Activated gamma-delta T cell treated with anti-CD3 and anti-CD28 coated beads, Interleukin-2, amount 50 U/mL, for 16 hours (primary cell): ENCODE measurements at places on chromosomes 11 and 22.

DNA sequence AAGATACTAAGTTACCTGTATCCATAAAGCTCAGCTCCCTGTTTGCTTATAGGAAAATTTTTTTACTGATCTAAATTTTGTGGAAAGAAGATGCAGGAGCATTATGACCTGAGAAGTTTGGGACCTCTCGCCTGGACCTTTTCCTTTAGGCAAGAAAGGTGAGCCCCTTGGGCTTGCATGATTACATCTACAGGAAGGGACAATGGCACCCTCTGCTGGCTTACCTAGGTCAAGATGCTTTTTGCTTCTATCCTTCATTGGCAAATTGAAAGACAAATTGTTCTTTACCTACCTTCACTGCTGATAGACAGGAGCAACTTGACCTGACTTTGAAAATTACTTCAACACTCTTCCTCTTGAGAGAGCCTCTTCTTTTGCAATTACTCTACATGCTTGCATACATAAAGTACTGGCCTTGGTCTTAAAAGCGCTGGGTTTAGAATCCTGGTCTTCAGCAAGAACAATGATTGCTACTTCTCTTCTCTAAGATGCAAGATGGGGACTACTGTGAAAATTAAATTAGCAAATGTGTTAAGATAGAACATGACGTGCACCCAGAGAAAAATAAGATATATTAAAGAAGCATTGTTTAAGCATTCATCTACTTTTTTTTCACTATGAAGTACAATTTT lies 147.2 kb downstream of the TRPC6 start:
- DNase-seq, result no peak

DNA sequence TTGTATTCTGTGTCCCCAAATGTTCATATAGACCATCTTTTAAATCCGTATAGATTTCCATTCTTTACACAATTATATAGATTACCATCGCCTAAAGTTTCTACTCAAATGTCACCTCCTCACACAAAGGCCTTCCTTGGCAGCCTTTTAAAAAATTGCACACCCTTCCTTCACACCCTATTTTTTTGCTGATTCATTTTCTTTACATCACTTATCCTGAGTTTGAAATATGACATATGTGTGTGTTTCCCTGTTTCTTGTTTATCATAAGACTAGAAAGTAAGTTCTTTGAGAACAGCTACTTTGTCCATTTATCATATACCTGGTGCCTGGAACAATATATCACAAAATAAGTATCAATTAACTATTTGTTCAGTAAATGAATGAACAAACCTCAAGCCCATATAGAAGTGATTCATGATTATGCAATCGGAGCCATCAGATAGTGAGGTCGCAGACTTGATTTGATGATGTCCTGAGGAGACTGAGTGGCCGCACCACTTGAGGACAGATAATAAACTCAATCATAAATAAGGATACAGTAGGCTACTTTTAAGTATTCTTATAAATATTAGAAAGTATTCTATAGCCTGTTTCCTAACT lies 327.4 kb upstream of the ZC3H12C start:
- DNase-seq, result no peak

DNA sequence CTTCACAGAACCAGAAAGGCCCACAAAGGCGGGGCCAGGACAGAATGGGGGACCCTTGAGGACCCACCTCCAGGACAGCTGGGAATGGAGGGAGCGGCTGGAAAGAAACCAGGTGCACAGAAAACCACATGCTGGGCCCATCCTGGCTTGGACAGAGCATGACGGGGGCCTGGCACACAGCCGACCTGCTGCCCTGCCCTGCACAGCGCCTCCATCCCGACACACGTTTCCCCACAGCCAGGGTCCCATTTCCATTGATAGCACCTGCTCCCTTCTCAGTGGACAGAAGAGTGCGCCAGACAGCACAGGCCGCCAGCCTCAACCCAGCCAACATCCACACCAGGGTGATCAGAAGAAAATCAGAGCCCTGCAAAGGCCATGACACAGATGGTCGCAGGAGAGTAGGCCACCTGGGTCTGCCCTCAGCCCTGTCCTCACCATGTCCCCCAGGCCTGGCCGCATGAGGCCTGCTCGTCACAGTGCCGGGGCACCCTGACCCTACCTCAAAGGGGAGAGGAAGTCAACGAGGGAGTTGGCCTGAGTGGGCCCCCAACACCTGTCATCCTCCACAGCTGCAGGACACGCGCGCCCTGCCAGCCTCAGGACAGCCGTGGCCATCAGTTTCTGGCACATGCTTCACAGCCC lies 28.1 kb downstream of the BRD1 start:
- no peak for DNase-seq

DNA sequence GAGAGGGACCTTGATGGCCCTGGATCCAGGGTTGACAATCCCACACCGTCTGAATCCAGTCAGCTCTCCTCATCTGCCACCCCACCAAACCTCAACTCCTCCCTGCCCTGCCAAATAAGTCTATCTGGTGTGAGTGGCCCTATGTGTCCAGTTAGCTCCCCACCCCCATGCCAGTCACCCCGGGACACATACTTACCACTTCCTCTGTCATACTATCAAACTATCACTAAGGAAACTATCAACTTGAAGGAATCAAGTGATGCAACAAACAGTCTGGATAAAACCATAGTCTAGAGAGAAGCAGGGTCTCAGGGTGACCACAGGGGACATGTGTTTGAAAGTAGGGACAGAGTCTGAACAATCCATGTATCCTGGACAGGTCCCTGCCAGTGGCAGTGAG lies 13.2 kb upstream of the CSF2RB start:
- DNase-seq, result no peak

GRCh38 chr22:29346659-29347058 lies 31.2 kb upstream of the RASL10A start:
- no peak for DNase-seq

DNA sequence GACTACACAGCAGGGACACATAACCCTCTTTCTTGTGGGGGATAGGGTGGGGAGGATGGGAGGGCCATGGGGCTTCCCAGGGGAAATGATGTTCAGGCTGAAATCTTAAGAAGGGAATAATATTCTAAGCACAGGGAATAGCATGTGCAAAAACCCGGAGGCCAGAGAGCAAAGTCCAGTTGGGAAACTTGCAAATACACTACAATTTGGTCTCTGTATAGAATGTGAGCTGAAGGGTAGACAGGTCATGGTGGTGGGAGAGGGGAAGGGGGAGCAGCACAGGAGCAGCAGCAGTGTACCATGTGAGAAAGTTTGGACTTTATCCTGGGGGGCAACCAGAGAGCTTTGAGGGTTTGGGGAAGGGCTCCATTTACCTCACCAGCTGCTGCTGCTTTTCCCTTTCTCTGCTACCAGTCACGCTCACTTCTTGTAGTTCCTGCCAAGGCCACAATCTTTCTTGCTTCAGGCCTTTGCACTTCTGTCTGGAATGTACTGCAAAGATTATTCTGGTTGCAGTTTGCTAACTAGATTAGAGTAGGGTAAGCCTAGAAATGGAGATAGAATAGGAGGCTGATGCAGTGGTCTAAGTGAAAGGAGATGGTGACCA lies 43.0 kb downstream of the KREMEN1 start:
- DNase-seq, result no peak

DNA sequence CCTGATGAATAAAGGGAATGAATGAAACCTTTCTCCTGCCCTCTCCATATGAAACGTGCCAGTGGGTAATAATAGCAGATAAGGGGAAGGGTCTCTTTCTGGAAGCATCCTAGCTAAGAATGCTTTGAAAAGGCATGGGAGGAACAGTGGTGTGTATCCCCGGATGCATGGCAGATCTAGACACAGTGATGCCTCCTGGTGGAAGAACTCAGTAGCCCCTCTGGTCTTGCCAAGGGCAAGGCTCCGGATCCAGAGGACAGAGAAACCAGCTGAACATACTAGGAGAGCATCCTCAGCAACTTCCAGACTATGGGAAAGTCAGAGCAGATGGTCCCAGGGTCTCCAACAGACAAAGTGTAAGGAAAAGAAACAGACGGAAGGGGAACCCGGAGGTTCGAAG lies 6.4 kb downstream of the BAIAP2L2 start:
- no peak for DNase-seq

DNA sequence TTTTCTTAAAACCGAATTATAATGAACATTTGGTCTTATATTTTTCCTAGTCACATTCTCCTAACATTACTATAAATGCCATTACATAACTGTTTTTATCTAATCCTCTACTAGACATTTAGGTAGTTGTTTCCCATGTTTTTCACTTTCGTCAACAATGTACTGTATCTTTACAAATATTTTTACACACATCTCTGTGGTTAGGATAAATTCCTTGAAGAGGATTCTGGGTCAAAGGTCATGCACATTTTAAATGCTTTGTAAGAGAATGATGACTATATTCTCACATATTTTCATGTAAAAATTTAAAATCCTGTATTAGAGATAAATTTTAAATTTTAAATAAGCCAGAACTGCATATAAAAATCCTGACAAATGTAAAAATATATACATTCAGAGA lies 61.3 kb upstream of the CLNS1A start:
- no peak for DNase-seq

DNA sequence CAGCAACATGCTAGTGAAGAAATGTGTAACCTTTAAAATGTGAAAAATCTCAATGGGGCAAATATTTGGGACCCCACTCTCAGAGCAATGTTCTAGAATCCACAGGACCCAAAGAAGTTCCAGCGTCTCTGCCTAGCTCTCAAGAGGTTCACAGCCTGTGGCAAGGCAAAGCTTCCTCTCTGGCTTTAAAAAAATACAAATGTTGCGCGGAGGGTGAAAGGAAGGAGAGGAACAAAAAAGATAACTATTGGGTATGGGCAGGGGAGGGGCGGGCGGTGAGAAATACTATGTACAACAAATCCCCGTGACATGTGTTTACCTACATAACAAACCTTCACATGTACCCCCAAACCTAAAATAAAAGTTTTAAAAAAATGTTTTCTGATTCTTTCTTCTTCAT lies 53.6 kb downstream of the PITPNB start:
- no peak for DNase-seq

- DNase-seq, result peak; percentile 74
Observed at GRCh38 chr11:112024773-112025678, at the start of gene DLAT. TSS of gene DLAT (plus strand) at chr11:112025408. CDS start at chr11:112025473, 65 bp downstream.

- DNase-seq, result no peak
Observed at GRCh38 chr11:86463120-86463519, 88.4 kb downstream of the CCDC81 start.

GRCh38 chr11:42036201-42036600 lies 576.7 kb upstream of the LRRC4C start:
- no peak for DNase-seq

DNA sequence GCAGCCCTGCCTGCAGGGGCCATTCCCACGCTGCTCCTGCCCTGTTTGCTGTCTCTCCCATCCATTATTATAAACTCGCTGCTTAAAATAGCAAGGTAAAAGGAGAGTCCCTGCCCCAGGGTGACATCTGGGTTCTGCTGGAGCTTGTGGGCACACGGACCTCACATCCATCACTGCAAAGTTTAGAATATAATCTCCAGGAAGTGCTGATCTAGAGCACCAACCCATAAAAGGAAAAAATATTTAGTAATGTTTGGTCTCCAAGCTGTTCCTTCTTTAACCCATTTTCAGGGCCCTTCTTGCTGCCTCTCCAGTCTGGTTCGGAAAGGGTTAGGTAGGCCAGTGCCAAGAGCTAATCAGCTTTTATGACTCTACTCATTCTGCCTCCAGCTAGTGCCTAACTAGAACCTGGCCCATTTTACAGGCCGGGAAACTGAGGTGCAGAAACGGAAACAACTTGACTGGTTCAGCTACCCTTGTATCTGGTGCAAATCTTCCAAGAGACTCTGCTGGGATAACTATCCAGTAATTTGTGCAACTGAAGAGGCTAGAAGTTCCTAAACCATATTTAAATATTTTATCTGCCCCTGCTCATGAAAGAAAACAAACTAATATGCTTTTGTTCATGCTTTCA lies 37.5 kb downstream of the IRAG1 start:
- no peak for DNase-seq

DNA sequence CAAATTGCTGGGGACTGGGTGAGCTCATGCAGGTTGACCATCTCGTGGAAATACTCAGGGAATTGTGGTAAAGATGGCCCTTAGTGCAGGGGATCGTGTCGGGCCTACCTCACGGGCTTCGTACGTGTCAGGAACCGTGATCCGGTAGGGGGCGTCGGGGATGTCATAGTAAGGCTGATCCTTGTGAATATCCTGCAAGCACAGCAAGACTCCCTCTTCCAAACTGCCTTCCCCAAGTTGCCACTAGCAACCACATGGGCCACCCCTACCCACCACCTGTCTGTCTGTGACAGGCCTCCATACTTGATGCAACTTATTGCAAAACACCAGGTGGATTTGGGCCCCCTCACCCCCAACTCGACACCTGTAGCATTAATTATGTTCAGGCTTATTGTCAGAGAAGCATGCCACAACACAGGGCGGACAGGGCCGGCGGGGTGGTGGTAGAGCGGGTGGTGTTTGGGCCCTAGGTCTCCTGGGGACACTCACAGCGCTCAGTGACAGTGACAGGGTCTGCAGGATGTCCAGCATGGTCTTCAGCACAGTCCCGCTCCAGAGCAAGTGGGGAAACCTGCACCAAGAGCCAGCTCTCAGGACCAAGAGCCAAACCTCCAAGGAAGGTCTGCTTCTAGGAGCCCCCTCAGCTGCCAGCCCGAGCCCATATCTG lies 22.6 kb upstream of the SERPIND1 start:
- no peak for DNase-seq

GRCh38 chr22:28826921-28827320 lies 26.6 kb upstream of the XBP1 start:
- DNase-seq, result no peak

DNA sequence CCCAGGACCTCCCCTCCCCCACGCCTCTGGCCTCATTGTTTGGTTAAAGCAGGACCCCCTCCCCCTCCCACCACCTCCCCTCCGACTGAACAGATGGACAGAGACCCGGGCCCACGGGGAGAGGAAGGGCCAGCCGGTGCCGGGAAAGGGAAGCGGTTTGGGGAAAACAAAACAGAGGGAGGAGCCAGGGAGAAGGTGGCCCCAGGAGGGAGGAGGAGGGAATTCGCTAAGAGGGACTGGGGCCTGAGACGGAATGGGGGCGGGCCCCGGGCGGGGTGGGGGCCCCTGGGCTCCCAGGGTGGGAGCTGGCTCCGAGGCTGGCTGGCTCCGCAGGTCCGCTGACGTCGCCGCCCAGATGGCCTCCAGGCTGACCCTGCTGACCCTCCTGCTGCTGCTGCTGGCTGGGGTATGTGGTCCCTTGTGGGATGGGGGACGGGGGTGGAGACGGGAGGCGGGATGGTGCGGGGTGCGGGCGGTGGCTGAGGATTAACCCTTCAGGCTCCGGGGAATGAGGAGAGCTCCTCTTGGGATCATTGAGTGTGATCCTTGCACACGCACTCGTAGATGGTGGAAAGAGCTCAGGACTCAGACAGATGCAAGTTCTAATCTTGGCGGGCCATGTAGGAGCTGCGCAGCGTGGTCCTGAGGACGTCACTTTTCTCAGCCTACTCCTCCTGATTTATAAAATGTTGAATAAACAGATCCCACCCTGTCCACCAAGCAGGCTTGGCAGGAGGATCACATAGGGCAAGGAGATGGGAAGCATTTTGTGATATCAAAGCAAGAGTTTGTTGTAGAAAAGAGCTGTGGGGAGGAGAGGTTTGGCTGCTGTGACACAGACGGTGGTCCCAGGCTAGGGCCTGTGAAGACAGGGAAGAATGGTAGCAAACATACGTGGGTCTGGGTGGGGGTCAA lies 688 bp downstream of the SERPING1 start:
- DNase-seq, result no peak
